Muscle of leg (tissue), 16 donors: ENCODE measurements at places on chromosomes 1 and 21. TPM values are rescaled to one million over a fixed set of nuclear protein-coding genes. Genes with fewer than 3 reads are reported as not detected.
A peak's percentile ranks its signal among the peaks of the same experiment; 100 is the strongest.

The RGS8 gene
- 0.04 TPM for total RNA-seq

- peak; percentile 67 for DNase-seq
Measured at GRCh38 chr21:42096566-42096965, 25.4 kb downstream of the UMODL1 start.

DNA sequence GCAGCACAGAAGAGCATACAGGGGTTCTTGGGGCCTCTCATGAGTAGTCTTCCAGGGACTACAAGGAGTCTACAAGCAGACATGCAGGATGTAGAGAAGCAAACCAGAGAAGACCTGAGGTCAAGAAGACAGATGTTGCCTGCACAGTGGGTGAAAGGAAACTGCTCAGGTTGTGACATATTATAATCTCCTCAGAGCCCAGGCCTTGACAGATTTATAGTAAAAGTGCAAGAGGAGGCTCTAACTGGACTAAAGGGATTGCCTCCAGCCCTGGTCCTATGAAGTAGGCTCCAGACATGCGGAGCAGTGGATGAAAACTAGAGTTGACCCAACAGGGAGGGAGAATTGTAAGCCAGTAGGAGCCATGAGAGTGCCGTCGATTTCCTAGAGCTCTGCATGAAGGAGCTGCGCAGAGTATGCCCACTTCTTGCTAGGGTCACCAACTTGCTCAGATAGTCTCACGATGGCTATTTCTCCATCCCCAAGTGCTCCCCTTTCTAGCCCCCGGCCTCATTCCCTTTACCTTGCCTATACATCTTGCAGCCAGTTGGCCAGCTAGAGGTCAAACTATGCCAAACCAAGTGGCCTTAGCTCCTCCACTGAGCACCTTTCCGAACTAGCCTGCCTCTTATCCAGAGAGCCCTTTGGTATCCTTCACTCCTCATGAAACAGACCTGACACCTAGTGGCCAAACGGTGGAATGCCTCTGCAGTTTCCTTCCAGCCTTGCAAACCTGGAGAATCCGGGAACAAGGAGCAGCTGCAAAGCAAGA lies 36.2 kb upstream of the IPO9 start:
- peak; percentile 90 for DNase-seq

GRCh38 chr1:66916320-66916719 lies 8.3 kb downstream of the DNAI4 start:
- no peak for DNase-seq

GRCh38 chr21:29248124-29248523 lies 50.6 kb upstream of the BACH1 start:
- DNase-seq, result peak; percentile 49

DNA sequence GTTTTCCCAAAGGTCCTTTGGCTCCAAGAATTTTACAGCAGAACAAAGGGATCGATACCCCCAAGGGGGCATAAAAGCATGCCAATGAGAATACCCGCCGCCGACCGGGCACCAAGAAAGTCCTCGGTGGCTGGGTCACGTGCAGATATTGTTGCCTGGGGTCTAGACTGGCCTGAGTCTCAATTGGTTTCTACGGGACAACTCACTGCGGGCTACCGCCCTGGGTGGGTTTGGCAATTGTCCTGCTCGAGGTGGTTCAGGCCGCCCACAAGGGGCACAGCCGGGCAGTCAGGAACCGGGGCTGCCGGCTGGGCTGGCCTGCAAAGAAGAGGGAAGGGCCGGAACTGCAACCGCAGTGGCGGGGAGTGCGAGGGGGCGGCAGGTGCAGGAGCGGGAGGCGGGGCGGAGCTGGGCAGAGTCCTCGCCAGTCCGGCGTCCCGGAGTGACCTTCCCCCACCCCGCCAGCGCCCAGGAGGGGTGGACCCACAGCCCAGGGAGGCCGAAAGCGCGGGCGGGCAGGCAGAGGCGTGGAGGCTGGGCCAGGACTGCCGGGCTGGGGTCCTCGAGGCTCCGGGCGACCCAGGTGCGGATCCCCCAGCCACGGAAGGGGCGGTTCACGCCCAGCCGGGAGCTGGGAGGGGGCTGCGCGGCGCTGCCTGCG lies 926 bp upstream of the ATP1B1 start:
- DNase-seq, result peak; percentile 75

DNA sequence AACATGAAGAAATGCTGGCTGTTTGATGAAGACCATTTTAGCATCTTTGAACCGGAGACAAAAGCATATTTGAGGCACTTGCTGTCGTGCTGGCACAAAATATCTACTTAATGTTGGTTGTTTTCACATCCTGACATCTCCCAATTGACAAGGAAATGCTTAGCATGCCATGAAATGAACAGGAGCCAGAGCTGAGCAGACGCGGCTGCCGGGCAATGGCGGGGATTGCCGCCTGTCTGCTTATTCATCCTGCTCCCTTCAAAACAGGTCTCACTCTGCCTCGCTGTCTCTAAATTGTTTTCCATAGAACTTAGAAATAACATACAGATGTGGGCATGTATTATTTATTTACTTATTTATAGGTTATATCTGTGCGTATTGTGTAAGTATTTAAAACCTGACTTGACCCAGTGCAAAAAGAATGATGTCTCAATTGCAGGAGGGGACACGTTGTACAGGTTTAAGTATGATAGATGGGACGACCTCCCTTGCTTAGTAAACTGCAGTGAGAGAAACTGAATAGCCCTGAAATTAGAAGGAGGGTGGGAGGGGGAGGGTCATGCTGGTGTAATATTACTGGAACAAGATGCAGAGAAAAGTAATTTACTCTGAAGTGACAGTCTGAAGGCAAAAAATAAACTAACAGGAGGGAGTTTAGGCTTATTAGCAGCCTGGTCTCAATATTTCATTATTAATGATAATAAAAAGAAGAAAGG lies 590.4 kb upstream of the PLXNA2 start:
- DNase-seq, result peak; percentile 10

- no peak for DNase-seq
Measured at GRCh38 chr1:15151871-15152270, 1.7 kb upstream of the TMEM51 start.

DNA sequence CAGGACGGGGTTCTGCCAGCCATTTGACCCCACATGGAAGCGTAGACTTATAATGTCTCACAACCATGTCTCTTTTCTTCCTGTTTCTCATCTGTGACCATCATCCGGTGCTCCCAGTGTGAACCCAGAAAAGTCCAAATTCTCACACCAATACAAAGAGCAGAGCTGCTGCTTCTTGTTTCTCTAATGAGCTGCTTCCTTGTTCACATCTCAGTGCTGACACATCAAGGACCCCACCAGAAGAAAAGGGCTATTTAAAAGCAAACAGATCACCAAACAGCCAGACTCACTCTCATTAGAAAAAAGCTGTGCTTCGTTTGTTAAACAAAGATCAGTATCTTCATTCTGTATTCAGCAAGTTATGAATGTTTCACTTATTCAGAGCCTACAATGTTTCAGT lies 835 bp upstream of the LCE1D start:
- no peak for DNase-seq

GRCh38 chr1:1510912-1511532 lies 940 bp upstream of the ATAD3A start:
- DNase-seq, result no peak

- DNase-seq, result no peak
Measured at GRCh38 chr1:38561725-38562124, 297.8 kb downstream of the RRAGC start.

- DNase-seq, result peak; percentile 94
Measured at GRCh38 chr1:93597709-93598108, 83.9 kb downstream of the BCAR3 start.

DNA sequence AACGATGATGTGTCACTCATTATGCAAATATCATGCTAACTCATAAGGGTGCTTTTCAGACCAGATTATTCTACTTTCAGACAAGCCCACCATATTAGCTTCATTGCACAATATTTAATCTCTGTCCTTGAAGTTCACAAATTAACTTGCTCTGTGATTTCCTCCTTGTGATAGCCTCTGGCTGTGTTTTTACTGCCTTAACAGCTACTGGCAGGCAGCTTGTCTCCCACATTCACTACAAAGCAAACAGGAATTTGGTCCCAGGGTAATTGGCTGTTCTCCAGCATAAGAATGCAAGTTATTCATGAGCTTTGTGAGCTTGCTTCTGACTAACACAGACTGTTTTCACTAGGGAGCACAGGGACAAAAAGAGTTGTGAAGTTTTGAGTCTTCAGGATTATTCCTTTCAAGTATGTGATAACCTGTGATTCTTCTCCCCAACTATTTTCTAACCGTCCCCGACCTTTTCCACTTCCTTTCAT lies 87.9 kb upstream of the HMCN1 start:
- DNase-seq, result peak; percentile 87

DNA sequence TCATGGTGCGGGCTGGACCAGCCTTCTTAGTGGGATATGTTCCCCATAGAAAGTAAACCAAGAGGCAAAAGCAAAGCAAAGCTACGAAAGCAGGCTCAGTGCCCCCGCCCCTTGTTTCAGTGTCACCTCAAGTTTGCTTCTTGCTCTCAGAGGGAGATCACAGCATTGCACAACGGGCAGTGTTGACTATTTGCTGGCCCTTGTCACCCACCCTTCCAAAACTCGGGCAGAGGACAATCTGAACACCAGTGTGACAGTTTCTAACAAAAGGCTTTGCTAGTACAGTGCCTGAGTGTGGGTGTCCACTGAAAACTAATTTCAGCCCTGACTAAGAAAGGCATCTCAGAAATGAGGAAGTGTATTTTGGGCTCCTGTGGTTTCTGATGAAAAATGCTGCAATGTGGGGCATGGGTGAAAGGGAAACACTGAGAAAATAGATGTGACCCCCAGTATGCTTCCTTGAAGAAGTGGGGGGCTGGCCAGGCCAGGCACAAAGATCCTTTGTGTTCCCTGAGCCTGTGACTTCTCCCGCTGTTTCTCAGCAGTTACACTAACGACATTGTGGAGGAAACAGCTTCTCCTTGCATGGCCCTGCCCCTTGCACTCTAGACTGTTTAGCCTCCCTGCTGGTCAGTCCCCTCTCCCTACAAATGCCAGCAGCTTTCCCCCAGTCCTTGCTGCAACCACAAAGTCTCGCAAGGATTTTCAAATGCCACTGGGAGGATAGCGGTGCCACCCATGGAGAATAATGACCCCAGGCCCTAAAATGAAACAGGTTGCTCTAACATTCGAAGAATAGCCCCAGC lies 33.3 kb upstream of the KCNE1 start:
- DNase-seq, result peak; percentile 62

DNA sequence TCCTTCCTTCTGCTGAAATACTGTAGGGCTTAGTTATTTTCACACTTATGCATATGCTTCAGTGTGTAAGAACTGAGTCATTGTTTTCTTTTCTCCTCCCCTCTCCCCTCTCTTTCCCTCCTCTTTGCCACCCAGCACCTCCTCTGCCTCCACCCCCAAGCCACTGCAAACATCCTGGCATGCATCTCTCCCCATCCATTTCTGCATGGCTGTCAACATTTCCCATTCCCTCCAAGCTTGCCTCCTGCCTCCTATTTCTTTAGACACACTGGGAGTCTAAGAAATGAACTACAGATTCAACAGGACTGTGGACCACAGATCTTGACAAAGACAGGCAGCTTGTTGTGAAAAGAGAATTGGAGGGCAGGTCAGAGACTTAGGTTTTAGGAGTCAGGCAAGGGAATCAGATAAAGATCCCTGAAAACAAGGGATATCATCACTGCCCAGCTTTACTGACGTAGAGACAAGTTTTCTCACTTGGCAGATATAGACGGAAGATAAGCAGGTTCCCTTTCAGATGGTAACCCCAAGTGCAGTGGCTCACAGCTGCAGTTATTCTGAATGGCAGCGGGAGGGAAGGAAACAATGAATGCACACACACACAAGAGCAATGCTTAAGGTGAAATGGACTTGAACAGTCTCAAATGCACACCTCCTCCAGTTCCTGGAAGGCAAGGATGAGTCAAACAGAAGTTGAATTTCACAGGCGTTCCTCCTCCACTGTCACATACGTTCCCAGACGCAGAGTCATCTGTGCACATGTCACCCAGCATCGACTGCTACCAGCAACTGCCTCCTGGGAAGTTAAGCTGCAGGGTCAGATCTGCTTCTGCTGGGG lies 56.1 kb downstream of the HIVEP3 start:
- peak; percentile 30 for DNase-seq

DNA sequence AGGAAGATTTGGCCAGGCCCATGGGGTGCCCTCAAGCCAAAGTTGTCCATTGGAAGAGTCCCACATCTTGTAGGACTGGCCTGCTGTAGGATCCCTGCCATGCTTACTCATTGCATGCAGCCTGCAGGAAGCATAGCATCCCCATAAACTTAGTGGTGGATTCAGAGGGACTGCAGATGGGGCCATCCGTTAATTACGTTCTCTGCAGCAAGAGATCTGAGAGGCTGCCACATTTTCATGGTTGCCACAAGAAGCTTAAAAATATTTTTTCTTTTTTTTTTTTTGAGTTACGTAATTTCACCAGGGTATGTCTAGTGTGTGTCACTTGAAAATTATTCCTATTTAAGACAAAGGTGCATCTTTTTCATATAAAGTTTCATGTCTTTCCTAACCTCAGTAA lies 329.7 kb upstream of the USP24 start:
- no peak for DNase-seq

DNA sequence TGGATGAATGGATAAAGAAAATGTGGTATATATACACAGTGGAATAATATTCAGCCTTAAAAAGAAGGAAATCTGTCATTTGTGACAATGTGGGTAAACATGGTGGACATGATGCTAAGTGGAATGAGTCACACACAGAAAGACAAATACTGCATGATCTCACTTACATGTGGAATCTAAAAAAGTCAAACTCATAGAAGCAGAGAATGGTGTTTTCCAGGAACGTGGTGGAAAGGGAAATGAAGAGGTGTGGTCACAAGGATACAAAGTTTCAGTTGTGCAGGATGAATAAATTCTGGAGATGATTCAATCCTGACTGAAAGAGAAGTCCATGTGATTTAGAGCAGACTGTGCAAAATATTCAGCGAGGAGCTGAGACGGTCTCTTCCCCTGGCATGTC lies 56.6 kb downstream of the RYR2 start:
- DNase-seq, result peak; percentile 18

DNA sequence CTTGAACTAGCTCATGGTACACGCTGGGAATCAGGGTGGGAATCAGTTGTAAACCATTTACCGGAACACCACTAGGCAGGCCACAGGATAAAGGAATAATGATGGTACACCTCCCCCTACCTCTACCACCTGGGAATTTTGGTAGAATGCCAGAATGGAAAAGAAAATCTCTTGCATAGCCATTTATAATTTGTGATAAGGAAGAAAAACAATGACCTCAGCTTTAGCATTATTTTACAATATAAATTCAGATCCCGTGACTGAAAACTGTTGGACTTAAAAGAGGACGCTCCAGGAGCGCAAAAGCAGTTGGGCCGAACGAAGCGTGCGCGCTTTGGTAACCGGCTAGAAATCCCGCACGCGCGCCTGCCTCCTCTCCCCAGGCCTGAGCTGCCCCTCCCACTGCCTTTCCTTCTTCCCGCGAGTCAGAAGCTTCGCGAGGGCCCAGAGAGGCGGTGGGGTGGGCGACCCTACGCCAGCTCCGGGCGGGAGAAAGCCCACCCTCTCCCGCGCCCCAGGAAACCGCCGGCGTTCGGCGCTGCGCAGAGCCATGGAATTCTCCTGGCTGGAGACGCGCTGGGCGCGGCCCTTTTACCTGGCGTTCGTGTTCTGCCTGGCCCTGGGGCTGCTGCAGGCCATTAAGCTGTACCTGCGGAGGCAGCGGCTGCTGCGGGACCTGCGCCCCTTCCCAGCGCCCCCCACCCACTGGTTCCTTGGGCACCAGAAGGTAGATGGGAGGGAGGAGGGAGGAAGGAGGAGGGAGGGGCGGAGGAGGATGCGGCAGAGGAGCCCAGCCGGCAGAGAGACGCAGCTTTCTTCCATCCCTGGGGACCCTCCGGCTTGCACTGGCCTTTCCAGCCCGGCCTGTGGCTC lies at the start of gene CYP4X1:
Gene CYP4X1, plus strand, starts transcription at position 402 of the 873 bp plus-strand sequence. Its CDS starts 149 bp downstream, at position 551.
- peak; percentile 36 for DNase-seq

GRCh38 chr1:177923441-177923840 lies 46.4 kb downstream of the SEC16B start:
- no peak for DNase-seq

GRCh38 chr1:37989361-37989930 lies 376 bp downstream of the SF3A3 start:
- peak; percentile 49 for DNase-seq
